ENCODE measurements at places on chromosomes 6 and 20.

DNA sequence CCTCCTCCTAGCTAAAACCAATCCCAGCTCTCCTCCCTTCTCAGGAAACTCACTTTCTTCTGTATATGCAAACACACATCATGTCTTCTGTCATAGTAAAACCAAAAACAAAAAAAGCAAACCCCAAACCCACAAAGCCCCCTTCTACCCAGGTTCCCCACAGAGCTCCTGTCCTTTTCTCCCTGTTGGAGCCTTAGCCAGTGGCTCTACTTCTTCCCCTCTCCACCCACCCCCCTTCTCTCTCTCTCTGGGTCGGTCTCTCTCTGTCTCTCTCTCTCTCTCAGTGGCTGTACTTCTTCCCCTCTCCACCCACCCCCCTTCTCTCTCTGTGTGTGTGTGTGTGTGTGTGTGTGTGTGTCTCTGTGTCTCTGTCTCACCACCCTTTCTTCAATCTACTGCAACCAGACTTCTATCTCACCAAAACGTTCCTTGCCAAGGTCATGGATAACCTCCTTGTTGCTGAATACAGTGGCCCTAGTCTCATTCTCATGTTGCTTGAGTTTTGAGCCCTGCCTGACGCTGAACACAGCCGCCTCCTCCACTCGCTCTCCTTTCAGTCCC, 8.7 kb upstream of the OSER1 start:
- no peak for DNase-seq

- no peak for DNase-seq
Observed at GRCh38 chr6:150999107-150999506, 133.6 kb downstream of the MTHFD1L start.

DNA sequence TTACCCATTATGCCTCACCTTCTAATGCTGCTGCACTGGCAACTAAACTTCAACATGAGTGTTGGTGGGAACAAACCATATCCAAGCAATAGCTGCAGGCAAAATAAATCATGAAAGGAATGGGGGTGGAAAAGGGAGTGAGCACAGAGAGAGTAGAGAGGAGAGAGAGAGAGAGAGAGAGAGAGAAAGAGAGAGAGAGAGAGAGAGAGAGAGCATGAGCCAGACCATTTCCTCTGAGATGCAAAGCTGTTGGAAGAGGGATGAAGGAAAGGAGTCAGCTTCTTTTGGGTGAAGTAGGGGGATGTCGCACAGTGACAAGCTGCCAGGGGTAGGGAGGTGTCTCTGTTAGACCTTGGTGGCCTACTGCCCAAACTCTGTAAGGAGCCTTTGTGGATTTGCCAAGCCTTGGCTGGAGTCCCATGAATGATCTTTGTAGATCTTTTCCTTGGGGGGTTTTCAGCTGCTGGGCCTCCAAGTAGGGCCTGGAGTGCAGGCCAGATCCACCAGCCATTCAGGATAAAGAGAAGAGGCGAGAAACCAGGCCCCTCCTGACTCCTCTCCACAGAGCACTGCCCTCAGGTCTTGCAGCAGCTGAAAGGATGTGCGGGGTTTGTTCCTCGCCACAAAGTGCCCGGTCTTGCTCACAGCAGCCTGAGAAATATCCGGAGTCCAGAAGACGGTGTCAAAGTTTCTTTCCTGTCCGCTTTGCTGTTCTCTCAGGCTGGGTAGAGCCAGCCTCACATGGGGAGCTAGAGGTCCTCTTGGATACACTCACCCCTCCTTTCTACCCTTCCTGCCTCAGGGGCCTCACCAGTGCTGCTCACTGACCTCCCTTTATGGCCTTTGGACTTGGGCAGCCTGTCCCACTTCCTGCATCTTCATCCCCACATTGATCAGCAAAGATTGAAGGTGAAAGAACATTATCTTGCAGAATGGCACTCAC, 17.8 kb downstream of the BTBD3 start:
- no peak for DNase-seq

GRCh38 chr6:31005249-31006020, 4.8 kb upstream of the MUC22 start:
- no peak for DNase-seq

GRCh38 chr6:88722686-88723085, 240.7 kb downstream of the RNGTT start:
- DNase-seq, result no peak

GRCh38 chr20:45975686-45976085, 3.7 kb upstream of the ZNF335 start:
- DNase-seq, result no peak

DNA sequence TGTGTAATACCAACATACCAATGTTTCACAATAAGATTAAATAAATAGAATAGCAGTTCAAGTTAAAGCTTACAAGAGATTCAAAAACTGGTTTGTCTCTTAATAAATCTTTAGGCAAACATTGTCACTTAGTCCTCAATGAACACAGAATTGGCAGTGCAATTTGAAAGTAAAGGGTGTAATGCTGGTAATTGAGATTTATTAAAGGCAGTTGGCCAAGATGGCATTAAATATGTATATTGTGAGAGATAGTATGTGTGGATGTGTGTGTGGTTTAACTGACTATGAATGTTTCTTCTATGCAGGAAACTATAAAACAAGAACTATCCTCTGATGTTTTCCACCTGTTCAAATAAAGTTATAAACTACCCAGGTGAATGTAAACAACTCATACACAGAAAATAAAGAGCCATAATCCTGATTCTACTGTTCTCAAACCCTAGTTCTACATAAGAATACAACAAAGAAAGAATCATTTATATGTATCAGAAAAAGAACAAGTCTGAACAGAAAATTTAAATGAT, 267.9 kb upstream of the PTCHD4 start:
- no peak for DNase-seq

- no peak for DNase-seq
Observed at GRCh38 chr6:143058987-143059386, 1.7 kb upstream of the AIG1 start.

GRCh38 chr20:53652090-53652858, 58.6 kb upstream of the ZNF217 start:
- DNase-seq, result no peak

- no peak for DNase-seq
Observed at GRCh38 chr6:147142684-147143245, 61.5 kb upstream of the STXBP5 start.

GRCh38 chr20:42530855-42531448, 658.8 kb downstream of the PTPRT start:
- peak; percentile 54 for DNase-seq

DNA sequence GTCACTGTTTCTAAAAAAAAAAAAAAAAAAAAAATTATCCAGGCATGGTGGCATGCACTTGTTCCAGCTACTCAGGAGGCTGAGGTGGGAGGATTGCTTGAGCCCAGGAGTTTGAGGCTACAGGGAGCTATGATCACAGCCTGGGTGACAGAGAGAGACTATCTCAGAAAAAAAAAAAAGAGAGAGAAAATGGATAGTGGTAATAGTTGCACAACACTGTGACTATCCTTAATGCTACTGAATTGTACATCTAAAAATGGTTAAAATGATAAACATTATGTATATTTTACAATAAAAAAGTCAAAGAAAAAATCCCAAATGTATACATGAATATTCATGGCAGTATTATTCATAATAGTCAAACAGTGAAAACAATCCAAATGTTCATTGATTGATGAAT, 23.0 kb downstream of the FERMT1 start:
- no peak for DNase-seq

DNA sequence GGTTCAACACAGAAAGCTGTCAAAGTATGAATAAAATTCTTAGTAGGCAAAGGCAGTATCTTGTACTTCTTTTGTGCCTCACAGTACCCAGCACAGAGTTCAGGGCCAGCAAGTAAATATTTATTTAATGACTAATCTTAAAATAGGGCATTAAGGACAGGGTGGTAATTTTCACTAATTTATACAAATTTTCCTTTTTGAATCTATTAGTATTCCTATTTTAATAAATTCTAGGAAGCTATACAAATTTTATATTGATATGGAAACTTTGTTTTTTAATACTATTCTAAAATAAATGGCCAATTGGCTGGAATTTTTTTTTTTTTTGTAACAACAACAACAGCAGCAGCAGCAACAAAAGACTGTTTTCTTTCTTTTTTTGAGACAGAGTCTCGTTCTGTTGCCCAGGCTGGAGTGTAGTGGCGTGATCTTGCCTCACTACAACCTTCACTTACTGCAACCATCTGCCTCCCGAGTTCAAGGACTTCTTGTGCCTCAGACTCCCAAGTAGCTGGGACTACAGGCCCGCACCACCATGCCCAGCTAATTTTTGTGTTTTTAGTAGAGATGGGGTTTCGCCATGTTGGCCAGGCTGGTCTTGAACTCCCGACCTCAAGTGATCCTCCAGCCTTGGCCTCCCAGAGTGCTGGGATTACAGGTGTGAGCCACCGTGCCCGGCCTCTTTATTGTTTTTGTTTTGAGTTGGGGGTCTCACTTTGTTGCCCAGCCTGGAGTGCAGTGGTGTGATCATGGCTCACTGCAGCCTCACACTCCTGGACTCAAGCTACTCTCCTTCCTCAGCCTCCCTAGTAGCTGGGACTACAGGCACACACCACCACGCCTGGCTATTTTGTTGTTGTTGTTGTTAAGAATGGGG, 85.2 kb downstream of the FKBP5 start:
- no peak for DNase-seq

- no peak for DNase-seq
Observed at GRCh38 chr6:155738602-155739105, 283.0 kb upstream of the NOX3 start.

GRCh38 chr20:9577397-9577796, 63.0 kb downstream of the LAMP5 start:
- no peak for DNase-seq

DNA sequence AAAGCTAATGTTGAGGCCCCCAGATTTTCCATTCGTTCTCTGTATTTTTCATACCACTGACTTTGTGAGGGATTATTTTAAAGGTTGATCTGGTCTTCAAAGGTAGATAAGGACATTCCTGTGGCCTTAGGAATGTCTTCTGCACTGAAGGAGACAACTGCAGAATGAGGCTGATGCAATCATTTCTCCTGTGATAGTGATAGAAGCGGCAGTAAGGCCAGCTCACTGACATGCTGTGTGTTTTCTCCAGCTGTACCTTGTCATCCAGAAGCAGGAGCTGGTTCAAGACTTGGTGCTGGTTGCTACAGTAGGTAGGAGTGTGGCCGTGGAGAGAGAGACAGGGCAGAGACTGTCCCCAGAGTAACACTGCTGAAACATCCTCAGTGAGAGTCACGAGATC, 53.8 kb downstream of the DCBLD1 start:
- DNase-seq, result no peak

DNA sequence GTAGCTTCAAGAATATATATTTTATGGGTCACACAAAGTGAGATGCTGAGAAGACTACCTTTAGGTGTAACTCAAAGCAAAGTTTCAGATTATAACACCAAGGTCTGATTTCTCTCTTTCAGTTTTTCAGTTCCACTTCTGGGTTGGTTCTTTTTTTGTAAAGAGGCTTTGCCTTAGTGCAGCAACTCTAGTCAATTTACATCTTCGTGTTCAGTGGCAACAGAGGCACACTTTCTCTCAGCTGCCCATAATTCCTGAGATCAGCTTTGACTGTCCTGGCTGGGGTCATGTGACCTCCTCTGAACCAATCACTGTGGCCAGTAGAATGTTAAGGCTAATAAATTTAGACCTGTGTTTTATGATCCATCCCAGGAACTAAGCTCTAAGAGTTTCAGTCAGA, 120.2 kb downstream of the TINAG start:
- DNase-seq, result no peak

DNA sequence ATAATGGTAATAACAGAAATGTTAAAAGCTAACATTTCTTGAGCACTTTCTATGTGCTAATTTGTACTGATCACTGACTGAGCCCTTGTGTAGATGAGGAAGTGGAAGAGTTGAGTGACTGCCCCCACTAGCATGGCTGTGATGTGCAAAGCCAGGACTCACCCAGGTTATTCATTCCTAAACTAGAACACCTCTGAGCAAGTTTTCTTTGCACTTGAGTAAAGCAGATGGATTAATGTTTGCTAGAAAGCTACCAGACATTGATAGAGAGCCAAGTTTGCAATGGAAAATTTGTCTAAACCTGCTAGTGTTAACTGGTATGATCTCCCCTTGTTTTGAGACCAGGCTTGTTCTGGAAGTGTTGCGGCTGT, 467.4 kb upstream of the PLCB4 start:
- DNase-seq, result no peak

DNA sequence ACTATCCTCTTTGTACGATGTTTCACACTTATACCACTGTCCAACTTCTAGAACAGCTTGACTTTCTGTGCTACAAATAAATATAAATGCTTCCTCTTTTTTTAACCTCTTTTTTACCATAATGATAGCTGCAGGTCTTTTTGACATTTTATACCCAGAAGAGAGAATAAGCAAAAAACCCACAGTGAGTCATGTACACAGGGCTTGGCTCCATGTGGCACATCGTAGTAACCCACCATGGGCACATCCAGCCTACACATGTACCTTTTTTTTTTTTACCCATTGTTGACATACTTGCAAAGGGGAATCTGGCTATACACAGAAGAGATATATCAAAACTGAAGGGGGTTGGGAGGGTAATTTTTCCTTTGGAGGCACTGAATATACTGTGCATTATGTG, 59.5 kb upstream of the RSPO3 start:
- DNase-seq, result no peak

- DNase-seq, result no peak
Observed at GRCh38 chr6:5899216-5900045, 107.3 kb downstream of the NRN1 start.

- no peak for DNase-seq
Observed at GRCh38 chr6:51147756-51148155, 329.1 kb downstream of the TFAP2B start.

DNA sequence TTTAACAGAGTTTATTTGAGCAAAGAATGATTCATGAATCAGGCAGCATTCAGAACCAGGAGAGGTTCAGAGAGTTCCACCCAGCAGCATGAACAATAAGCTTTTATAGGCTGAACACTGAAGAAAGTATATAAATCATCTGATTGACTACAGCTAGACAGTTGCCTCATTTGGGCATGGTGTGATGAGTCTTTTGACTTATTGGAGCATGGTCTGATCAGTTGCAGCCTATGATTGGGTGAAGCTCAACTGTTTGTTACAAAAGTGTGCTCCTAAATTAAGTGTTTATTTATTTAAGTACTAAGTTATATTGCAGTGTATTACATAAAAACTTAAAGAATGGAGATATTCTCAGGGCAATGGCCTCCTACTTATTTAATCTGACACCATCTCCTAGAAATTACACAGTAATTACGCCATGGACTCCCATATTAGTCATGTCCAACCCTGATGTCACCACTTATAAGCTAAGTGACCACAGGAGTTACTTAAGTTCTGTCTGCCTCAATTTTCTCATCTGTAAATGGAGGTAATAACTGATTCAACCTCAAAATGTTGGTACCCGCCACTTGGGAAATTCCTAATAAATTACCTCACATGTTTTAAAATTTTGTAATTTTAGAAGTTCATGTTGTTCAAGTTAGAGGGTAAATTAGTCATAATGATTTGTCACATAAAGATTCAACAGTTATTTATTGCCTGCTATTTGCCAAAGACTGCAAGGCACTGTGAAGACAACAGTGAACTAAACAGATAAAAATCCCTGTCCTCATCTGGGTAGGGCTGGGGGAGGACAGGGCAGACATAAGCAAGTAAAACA, 15.2 kb upstream of the ROS1 start:
- DNase-seq, result no peak

- no peak for DNase-seq
Observed at GRCh38 chr6:33183071-33183683, 9.1 kb downstream of the COL11A2 start.
